ENCODE measurements at places on chromosomes 6 and 20. TPM values are rescaled to one million over a fixed set of nuclear protein-coding genes. Genes with fewer than 3 reads are reported as not detected.
A peak's percentile ranks its signal among the peaks of the same experiment; 100 is the strongest.

DNA sequence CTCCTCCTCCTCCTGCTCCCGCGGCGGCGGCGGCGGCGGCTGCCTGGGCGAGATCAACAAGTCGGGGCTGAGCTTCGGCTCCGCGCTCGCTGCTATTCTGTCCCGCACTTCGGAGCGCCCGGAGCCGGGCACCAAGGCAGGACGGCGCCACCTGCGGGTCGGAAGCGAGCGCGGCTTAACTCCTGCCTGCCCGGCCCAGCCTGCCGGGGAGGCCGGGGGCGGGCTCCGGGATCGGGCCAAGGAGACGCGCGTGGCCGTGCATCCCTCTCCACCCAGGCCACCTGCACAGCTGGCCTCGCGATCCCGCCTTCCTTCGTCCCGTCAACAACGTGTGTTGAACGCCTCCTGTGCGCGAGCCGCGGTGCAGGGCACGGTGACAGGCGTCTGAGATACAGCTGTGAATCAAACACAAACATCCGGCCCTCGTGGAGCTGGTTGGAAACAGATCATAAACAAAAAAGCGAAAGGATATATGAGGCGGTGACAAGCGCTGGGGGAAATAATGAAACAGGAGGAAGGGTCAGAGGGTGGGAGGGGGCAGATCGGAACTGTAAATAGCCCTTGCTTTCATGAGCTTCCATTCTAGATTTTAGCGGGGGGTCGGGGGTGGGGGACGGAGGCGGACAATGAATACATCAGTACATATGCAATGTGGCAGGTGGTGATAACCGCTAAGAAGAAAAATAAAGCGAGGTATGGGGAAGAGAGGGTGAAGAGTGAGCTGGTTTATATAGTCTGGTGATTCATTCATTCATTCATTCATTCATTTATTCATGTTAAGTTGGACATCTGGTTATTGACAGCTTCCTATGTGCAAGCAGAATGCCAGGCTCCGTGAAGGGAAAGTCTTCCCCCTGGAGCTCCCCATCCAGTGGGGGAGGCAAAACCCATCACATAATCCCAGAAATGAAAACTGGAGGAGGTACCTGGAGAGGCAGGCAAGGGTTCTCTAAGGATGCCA is 2.0 kb upstream of the KCNB1 start:
- DNase-seq = peak; percentile 26

GRCh38 chr6:67768972-67769371 is 866.1 kb upstream of the ADGRB3 start:
- DNase-seq = no peak

- DNase-seq = no peak
Observed at GRCh38 chr6:56419191-56419590, 171.8 kb upstream of the COL21A1 start.

GRCh38 chr6:106794129-106794528 is 164.8 kb downstream of the QRSL1 start:
- no peak for DNase-seq

DNA sequence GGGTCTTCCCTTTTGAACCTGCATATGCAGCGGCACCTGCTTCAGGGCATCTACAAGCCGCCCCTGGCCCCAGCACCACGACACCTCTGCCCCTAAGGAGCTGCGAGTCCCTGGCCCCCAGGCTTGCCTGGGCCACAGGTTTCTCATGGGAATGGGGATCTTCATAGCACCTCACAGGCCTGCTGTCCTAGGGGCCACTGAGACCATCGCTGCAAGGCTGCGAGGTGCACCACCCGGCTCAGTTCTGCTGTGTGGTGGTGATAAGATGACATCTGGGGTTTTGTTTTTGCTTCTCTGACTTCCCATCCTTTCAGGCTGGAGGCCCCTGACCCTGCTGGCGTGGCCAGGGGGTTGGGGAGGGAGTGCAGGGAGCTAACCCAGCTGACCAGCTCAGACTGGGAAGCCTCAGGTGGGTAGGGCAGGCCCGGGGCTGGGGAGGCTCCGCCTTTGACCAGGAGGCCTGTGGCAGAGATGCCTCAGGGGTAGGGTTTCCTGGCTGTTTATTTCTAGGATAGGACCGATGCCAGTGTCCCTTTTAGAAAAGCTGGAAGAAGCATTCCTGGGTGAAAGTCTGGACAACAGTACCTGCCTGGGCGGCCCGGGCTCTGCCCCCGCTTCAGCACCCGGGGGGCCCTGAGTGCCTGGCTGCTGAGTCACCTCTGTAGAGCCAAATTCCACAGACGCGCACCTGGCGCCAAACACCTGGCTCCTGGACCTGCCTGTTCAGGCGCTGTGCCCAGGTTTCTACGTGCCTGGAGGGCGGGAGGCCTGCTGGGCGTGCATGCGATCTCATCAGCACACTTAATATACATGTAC is 264.7 kb downstream of the DLL1 start:
- no peak for DNase-seq

- no peak for DNase-seq
Observed at GRCh38 chr6:74100719-74101287, 404.8 kb downstream of the CD109 start.

The MLN gene
- polyA plus RNA-seq = not detected

The BFSP1 gene
- polyA plus RNA-seq = 1.8 TPM

The TUBB2B gene
- 0.59 TPM for polyA plus RNA-seq

- DNase-seq = no peak
Observed at GRCh38 chr6:133756078-133756695, 132.7 kb upstream of the TCF21 start.

DNA sequence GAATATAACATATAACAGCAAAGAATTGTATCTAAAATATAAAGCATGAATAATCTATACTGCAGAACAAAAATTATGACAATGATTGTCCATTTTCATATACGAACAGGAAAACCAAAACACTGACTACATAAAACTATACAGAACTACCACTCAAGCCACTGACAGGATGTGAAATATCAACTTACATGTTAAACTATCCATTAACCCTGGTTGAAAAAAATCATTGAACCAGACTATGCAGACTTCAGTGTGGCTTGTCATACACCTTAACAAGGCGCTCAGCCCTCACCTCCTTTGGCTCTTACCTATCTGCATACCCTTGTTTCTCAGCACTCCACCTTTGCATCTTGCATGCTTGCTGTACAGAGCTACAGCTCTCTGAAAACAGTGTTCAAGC is 34.9 kb downstream of the ASCC3 start:
- no peak for DNase-seq

DNA sequence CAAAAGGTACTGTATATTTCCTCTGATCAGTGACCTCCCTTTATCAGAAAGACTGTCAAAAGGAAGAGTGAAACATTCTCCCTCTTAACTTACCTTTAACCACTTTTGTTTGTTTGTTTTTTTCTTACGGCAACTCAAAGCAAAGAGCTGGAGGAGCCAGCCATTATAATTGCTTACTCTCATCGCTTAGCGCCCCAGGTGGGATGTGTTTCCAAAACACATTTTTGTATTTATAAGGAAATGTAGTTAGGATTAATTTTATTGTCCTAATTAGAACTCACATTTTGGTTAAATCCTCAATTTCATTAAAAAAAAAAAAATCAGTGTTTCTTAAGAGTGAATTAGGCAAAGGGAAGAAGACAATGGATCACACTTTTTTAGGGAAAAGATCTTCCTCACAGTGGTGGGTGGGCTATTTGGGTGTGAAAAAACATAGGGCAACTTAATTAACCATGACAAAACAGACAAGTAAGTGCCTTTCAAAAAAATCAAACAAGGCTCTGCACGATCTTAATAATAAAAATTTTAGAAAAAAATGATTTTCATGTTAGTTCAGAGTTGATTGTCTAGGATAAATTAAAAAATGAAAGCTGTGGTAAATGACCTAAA is 1.2 kb upstream of the PHACTR2 start:
- DNase-seq = no peak

The PRKN gene
- 1.0 TPM for polyA plus RNA-seq

- DNase-seq = no peak
Observed at GRCh38 chr20:13278812-13279570, 57.9 kb downstream of the ISM1 start.

GRCh38 chr6:129590408-129591022 is 119.5 kb downstream of the ARHGAP18 start:
- no peak for DNase-seq

- no peak for DNase-seq
Observed at GRCh38 chr6:151286214-151286613, 46.4 kb downstream of the AKAP12 start.

- peak; percentile 99 for DNase-seq
Observed at GRCh38 chr20:33489495-33490022, 337 bp upstream of the CBFA2T2 start.

DNA sequence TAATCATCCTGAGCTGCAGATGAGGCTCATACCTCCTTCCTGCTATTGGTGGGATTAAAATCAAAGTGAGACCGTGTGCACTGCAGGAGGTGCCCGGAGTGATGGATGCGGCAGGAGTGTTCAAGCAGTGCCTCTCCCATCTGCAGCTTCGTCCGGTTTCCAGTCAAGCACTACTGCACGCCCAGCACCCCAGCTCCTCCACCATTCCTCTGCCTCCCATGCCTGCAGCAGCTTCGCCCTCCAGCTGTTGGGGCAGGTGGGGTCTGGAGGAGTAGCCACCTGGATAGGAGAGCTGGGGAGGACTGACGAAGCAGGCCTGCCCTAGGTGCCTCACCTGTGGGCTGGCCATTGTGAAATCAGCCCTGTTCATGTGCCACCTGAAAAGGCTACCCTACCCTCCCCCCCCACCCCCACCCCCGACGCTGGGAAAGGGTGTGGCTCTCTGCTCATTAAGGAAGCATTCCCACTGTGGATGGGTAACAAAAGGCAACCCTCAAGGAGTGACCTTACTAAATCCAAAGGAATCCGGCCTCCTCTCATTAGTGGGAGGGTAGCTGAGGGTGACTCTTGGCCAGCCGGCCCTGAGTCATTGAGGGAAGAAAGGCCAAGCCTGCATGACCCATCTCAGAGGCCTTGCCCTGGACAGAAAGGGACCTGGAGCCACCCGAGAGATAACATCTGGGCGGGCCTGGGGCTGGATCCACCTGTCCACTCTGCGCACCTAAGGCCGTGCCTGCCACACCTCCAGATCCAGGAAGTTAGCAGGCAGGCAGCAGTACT is 115.9 kb upstream of the ARMC2 start:
- DNase-seq = no peak

GRCh38 chr20:52481443-52481842 is 289.9 kb upstream of the ZFP64 start:
- no peak for DNase-seq

GRCh38 chr6:30044630-30045029 is 16.4 kb upstream of the POLR1H start:
- no peak for DNase-seq

The MPC1 gene
- 62.1 TPM for polyA plus RNA-seq

DNA sequence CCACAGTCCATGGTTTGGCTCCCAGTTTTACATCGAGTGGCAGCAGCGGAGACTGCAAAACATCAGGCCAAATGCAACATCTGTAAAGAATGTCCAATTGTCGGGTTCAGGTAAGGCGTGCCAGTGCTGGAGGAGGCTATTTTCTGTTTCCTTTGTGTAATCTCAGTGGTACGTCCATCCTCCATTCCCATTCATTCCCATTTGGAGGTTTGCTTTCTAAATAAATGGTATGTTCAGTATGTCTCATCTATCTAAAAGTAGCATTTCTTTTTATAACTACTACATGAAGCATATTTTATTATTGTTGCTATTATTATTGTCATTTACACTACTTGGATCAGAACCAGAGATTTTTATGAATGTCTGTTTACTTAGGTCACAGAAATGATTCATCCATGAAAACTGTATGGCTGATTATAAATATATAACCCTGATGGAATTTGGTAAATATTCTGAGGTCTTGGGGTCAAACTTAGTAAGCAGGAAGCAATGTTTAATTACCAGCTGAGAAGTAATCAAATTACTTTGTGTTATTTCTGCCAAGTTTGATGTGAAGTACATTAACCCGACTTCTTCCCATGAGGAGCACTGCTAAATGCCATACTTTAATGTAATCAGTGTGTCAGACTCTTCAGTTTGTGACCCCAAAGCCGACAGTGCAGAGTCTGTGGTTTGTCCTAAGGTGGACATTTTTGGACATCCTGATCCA is 512.9 kb downstream of the UTRN start:
- no peak for DNase-seq

The TSHZ2 gene
- 0.10 TPM for polyA plus RNA-seq

GRCh38 chr6:51788121-51788520 is 299.3 kb downstream of the PKHD1 start:
- DNase-seq = no peak

- no peak for DNase-seq
Observed at GRCh38 chr6:117619178-117619577, 16.9 kb upstream of the GOPC start.

- DNase-seq = no peak
Observed at GRCh38 chr6:154080461-154081189, 41.6 kb downstream of the OPRM1 start.

DNA sequence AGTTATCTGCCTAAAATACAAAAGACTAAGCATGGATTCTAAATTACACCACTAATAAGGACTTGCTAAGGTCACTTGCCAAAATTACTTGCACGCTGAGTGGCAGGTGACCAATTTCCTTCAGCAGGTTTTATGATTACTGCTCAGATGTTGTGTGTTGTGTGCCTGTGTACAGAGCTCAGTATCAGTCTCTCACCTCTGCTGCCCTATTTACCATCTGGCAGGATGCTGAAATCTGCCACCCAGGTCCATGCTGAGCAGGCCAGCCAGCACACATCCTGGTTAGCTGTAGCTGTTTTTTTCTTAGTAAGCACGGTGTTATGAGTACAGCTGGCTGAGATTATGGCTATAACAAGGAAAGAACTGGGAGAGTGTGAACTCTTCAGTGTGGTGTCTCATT is 34.0 kb downstream of the ELOVL4 start:
- no peak for DNase-seq

- no peak for DNase-seq
Observed at GRCh38 chr6:21395121-21395520, 198.4 kb upstream of the SOX4 start.

The TMX4 gene
- 69.1 TPM for polyA plus RNA-seq

The SPATS1 gene
- polyA plus RNA-seq = not detected

The MICB gene
- polyA plus RNA-seq = 12.0 TPM

- DNase-seq = no peak
Observed at GRCh38 chr20:41014561-41015088, 14.0 kb upstream of the TOP1 start.

- DNase-seq = no peak
Observed at GRCh38 chr6:116411284-116411623, 40.5 kb downstream of the DSE start.

DNA sequence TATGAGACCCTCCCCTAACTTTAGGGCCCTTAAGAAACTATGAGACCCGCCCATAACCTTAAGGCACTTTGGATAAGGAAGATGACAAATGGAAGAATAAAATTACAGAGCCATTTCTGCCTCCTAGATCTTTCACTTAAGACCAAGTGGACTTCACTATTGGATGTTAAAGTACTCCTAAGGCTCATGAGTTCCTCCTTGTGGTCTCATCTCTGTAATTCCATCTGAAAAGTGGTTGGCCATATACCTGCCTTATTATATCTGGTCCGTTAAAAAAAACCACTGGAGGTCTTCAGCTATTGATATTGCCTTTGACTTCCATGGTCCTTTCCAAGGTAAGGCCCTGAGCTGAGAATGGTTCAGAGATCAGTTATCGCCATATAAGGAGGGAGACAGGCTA is 310.3 kb downstream of the EYA4 start:
- no peak for DNase-seq

GRCh38 chr6:154594496-154595198 is 84.2 kb upstream of the CNKSR3 start:
- no peak for DNase-seq

- DNase-seq = no peak
Observed at GRCh38 chr6:54299542-54300269, 8.5 kb upstream of the TINAG start.

GRCh38 chr6:151900256-151900655 is 92.8 kb downstream of the ESR1 start:
- no peak for DNase-seq

The HSF2 gene
- polyA plus RNA-seq = 15.5 TPM

The LY6G5C gene
- polyA plus RNA-seq = 10.3 TPM

GRCh38 chr20:25544311-25544710 is 41.0 kb downstream of the NINL start:
- DNase-seq = no peak

Measured in CD8-positive, alpha-beta memory T cell (primary cell).